ENCODE measurements at places on chromosomes 12 and 14.

GRCh38 chr12:50824914-50825313 lies 17.8 kb upstream of the TMPRSS12 start:
- no peak for DNase-seq

DNA sequence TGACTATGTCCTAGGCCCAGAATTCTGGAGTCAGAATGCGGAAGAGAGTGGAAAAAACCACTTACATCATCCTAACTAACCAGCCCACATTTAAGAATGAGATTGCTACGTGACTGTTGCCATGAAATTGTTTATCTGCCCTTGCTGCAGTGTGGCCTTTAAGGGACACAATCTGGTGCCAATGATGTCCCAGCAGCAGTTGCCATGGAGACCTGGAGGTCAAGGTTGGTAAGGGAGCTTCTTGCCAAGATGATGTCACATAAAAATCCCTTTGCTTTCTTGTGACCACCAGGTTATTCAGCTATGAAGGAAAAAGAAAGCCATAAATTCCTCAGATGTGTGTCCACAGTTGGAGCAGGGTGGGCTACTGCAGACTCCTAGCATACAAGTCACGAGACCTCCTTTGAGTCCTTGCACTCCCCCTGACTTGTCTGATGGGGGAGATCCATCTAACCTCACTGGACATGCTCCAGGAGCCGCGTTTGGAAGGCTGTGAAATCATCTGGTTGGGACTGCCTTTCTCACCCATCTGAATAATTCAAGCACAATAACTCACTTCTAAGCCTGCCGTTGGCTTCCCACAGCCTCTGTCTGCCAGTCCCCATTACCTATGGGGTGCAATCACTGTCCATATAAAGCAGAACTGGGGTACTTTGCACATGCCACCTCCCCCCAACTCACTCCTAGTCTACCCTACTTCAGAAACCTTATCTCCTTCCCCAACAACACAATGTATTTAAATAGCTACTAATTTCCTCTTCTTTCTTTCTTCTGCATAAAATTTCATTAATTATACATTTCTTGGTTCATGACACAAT lies 165.6 kb downstream of the ZFP36L1 start:
- DNase-seq: no peak

DNA sequence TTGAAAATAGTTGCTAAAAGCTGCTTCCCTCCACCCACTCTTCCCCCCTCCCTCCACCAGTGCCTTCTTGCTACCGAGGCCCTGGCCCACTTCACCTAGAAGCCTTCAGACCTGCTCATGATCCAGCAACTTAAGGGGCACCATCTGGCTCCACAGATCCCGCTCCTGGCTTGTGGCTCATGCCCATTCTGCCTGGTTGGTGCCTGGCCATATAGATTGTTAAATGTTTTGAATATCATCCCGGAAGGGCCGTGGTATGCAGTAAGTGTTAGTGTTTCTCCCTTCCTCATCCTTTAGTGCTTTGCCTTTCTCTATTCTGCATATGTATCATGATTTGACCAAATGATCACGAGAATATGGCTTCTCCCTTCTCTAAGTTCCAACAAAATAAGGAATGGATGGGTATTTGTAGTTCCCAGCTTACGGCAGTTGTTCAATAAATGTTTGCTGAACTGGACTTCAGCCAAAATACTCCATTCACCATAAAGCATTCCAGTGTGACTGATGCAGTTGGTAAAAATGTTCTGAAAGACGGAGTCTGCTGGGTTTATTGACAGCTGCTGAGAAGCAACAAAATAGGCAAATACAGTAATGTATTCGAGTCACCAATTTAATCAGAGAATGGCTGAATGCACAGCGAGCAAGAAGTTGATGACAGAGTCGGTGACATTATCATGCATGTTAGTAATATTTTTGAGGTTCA lies 30.7 kb downstream of the GRIP1 start:
- DNase-seq: no peak

- no peak for DNase-seq
These were observed 233.8 kb downstream of the FBXL14 start for GRCh38 chr12:1360441-1361210.

GRCh38 chr14:23950411-23951135 lies 3.0 kb upstream of the DHRS4 start:
- DNase-seq: no peak

DNA sequence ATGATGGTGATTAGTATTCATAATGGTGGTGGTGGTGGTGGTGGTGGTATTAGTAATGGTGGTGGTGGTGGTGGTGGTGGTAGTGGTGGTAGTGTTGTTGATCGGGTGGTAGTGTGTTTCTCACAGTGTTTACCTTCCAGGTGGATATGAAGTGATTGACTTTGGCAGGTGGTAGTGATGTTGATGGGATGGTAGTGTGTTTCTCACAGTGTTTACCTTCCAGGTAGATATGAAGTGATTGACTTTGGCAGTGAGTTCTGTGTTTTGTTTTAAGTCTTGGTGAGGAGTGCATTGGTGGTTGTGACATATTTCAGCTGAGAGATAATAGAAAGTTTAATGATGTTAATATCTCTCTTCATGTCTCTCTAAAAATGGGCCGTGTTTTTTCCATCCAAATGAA lies 189.4 kb downstream of the TMTC2 start:
- no peak for DNase-seq

DNA sequence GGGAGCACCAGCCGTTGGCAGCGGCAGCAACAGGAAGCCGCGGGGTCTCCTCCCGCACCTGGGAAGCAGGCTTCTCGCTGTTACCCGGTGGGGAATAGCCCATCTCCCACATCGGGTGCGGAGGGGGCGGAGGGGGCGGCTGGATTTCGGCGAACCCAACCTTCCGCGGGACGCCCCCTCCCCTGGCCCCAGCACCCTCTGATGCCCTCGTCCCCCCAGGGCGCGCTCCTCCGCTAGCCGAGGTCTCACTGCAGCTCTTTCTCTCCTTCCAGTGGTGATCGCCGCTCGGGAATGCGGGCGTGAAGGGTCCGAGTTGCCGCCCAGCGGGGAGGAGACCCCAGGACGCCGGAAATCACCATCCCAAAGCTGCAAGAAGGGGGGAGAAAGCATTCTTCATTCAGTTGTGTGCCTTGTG lies 303 bp downstream of the SAMD4A start:
- no peak for DNase-seq

GRCh38 chr12:110540048-110540447 lies 37.9 kb downstream of the RAD9B start:
- no peak for DNase-seq

GRCh38 chr12:47686645-47687240 lies 19.1 kb downstream of the RPAP3 start:
- DNase-seq: no peak

DNA sequence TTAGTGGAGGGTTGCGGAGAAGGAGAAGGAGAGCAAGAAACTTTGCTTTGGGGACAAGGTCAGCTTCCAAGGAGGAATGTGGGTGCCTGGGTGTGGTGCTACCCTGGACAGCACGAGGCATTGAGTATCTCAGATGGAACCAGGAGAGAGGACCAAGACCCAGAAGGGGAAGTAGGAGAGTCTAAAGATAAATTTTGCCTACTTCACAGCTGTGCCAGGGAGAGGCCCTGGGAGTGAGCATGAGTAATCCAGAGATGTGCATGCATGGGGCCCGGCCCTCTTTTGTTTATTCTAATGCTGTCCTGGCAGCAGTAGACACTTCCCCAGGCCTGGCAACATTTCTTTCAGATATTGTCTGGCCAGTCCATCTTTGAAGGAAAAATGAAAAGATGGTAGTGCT lies 49.5 kb upstream of the GNPNAT1 start:
- DNase-seq: no peak

DNA sequence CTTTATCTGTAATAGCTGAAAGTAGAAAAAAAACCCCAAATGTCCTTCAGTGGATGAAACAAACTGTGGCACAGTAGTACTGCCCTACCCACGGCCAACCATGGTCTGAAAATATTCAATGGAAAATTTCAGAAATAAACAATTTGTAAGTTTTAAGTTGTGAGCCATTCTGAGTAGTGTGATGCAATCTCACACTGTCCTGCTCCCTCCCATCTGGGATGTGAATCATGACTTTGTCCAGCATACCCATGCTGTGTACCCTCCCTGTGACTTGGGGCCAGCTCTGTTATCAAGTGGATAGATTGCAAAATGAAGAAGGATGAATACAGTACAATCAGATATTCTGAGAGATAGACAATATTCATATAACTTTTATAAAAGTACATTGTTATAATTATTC lies 106.2 kb downstream of the SMOC1 start:
- DNase-seq: no peak

- DNase-seq: no peak
These were observed 30.3 kb downstream of the NFKBIA start for GRCh38 chr14:35374263-35374712.

- DNase-seq: no peak
These were observed 36.7 kb upstream of the TMEM233 start for GRCh38 chr12:119556854-119557253.

GRCh38 chr12:71578694-71579258 lies 84.9 kb downstream of the ZFC3H1 start:
- DNase-seq: no peak

DNA sequence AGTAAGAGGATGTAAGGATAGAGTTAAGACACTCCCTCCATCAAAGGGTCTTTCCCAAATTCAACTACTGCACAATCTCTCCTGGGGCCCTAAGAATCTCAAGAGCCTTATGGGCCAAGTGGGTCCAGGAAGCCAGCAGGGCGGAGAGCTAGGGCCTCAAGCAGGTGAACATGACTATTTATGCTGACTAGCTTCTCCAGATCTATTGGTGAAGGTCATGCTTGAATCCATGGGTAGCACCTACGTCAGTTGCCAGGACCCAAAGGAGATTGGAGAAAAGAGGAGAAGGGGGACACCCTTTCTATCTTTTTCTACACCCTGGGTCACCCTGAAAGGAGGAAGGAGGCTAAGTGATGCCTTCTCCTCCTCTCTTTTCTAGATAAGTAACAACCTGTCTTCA lies 534.2 kb upstream of the MIS18BP1 start:
- no peak for DNase-seq

DNA sequence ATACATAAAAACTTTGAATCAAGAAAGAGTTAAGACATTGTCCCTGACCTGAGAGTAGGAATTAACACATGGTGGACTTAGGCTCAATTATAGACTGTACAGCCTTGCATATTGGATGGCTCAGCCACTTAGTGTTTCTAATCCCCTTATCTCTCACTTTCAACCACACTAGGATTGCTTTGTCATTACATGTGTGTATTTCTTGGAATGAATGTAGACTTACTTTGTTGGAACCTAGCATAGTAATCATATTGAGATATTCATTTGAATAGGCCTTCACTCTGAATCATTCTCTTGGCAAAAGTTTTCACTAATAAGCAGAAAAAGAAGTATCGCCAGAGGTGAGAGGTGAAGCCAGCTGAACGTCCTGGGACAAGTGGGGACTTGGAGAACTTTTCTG lies 1973.9 kb upstream of the FLRT2 start:
- DNase-seq: no peak

DNA sequence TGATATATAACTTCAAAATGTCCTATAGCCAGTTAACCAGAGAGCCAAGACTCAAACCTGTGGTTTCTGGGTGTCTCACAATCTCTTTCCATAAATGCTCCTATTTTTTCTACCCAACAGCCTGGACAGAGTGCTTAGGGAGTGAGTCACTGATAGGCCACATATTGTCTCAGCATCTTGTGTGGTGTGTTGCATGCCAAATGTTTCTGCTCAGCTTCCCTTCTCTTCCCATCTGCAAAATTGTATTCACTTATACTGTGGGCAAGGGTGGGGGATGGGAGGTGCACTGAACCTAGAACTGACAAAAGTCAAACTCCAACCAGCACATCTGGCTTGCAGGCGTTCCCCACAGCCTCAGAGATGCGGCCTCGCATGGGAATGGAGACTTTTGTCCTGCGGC lies 123.3 kb downstream of the KCNA5 start:
- no peak for DNase-seq

- DNase-seq: no peak
These were observed 71.2 kb downstream of the DIO3 start for GRCh38 chr14:101632520-101632919.

DNA sequence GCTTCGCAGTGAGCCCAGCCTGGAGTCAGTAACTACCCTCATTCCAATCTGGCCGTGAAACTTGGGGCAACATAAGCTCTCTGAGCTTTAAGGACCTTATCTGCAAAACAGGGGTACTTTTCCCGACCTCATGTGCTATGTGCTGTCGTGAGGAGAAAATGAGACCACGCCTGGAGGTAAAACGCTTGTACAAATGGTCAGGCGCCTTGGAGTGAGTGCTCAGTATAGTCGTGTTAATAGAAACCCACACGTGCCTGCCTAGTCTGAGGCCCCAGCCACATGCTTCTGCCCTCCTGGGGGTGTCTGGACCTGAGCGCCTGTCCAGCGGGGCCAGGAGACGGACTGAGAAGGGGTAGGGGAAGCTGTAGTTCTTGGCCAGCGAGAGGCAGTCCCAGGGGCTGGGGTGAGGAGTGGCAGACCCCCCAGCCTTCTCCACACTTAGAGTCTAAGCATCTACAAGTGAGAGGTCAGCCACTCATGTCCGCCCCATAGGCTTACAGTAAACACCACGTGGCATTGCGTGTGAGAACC lies 4.9 kb downstream of the AQP5 start:
- no peak for DNase-seq

DNA sequence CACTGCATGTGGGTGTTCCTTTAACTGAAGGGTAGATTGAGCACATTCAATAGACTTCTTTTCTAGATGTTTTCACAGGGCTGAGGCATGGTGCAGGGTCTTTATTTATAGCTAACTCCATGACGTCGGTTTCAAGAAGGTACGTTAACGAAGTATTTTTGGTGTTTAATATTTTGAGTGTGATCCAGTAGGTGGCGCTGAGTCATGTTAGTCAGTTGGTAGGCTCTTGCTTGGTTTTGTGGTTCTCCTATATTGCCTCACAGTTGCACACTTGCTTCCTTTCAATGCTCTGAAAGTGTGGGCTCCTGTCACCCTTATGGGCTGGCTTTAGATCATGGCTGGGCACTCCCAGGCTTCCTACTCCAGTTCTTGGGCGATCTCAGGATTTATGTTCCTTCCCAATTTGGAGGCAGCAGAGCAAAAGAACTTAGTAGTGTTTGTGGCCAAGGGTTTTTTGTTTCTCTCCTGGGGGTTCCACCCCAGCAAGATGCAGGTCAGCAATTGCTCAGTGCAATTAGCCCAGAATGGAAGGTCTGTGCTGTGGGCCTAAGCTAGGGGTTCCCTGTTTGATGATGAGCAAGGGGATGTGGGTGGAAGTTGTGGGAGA lies 471.6 kb upstream of the FOXG1 start:
- DNase-seq: no peak

DNA sequence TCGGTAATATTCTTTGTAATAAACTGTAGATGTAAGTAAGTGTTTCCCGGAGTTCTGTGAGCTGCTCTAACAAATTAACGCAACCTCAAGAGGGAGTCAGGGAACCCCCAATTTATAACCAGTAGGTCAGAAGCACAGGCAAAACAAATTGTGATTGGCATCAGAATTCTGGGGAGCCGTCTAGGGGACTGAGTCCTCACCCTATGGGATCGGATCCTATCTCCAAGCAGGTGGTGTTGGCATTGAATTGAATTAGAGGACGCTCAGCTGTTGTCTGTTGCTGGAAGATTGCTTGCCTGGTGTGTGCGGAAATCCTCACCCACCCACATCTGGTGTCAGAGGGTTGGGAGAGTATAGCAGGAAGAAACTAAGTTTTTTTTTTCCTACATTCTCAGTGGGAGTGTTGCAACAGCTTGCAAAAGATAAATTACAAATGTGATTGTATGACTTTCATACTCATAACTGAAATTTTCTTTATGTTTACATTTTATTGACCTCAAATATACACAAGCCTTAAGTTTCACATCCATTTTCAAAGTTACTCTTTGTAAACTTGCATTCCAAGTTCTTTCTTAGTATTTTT lies 5.5 kb downstream of the TMEM52B start:
- no peak for DNase-seq

Measured in activated T-helper 1 cell treated with anti-CD3 and anti-CD28 coated beads, Interleukin-2, amount 50 U/mL, for 16 hours (primary cell).